Left ventricle myocardium superior (tissue), 1 donor: ENCODE measurements at places on chromosomes 7 and 10.

DNA sequence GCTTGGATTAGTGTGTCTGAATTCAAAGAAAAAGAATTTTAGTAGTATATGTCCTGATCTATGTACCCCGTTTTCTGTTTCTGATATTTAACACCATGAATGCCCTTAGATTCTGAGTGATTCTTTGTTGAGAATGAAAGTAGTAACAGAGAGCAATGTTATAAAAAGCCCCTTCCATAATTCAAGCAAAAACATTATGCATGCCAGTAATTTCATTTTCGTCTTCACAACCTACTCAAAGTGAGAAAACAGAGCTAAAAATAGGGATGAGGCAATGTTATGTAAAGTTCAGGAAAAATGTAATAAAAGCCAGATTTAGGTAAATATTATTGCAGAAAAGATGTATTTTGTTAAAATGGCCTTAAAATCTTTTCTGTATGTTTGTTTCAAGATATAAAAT lies 28.1 kb downstream of the PTPRZ1 start:
- DNase-seq = no peak

GRCh38 chr7:158613481-158613880 lies 25.9 kb upstream of the PTPRN2 start:
- DNase-seq = no peak

GRCh38 chr7:119826547-119826946 lies 446.4 kb upstream of the KCND2 start:
- DNase-seq = no peak

DNA sequence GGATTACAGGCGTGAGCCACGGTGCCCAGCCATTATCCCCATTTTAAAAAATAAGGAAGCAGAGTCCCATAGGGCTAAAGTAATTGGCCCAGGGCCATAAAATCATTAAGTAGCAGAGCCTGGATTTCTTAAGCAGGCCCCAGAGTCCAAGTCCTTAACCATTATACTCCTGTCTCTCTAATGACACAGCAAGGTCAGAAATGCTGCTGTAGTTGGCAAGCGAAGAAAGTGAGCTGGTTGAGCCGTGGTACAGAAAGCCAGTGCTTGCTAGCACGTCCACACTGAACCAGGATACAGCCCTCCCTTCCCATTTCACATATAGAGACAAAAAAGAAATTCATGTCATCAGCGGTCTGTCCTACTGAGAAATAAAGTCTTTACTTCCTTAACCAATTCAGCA lies 562.7 kb downstream of the GALNT17 start:
- no peak for DNase-seq

DNA sequence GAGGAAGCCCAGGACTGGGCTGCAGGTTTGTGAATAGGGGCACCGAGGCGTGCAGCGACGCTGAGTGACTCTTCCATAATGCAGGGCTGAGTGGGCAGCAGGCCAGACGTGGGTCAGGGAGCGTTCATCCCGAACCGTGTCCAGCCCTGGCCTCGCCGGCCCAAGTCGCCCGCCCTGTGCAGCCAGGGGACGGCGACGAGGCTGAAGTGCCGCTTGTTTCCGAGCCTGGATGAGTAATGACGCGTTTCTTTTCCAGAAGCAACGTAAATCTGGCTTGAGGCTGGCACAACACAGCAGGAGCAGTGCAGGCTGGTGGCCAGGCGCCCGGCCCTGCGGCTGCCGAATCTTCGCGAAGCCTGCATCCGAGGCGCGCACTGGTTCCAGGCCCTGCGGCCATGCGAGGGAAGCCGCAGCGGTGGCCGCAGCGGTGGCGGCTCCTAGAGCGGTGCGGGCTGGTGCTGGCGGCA lies 74.0 kb upstream of the SEC61G start:
- DNase-seq = no peak
